Activated CD4-positive, alpha-beta T cell treated with anti-CD3 and anti-CD28 coated beads, Interleukin-2, amount 50 U/mL, for 48 hours (primary cell): ENCODE measurements at places on chromosomes 4 and X.

DNA sequence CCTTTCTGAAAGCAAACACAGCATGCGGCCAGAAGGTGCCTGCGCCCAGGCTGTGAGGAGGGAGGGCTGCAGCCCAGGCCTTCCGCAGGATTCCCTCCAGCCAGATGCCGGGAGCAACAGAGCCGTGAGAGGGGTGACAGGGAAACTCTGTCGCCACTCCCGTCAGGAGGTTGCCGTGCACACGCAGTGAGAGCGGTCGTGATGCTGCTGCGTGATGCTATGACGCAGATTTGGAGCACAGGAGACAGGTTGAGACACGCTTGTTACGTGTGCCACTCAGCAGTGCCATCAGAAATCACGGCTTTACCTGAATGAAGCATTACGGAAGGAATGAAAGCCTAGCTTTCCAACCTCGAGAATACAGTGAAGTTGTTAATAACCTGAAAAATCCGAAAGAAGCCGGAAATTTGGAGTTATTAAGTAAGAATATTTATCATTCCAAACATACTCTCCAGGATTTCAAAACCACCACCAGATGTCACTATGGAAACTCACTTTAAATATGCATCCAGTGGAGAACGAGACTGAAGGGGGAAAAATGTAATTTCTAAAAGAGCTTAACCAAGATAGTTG, 54.4 kb downstream of the FAT1 start:
- DNase-seq = no peak

DNA sequence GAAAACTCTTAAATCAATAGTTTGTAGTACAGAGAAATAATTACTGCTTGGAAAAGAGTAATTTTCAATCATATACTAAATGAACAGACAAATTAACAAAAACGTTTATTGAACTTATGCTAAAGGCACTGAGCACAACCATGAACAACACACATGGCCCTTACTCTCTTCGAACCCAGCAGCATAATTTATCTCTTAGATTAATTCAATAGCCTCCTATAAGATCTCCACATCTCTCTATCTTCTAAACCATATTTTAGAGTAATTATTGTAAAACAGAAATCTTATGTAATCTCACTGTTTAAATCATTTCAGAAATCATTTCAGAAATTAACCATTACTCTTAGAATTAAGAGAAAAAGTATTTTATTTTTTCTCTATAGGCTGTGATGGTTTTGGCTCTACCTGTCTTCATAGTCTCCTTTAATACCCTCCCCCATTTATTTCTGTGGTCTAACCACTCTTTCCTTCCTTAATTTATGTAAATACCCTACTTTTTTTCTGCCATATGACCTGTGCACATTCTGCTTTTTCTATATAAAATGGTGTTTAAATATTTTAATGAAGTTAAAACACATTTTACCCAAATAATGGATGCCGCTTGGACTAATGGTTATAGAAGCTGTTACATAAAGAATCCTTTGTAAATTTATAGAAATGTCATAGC, 218.5 kb downstream of the CCSER1 start:
- DNase-seq = no peak

GRCh38 chr4:114780205-114780604, 181.6 kb downstream of the UGT8 start:
- no peak for DNase-seq

GRCh38 chrX:13694983-13695382, 6.1 kb downstream of the RAB9A start:
- DNase-seq = no peak

GRCh38 chr4:142883040-142883832, 37.1 kb upstream of the INPP4B start:
- DNase-seq = no peak

GRCh38 chrX:132375941-132376340, 112.9 kb downstream of the MBNL3 start:
- DNase-seq = no peak

- no peak for DNase-seq
Observed at GRCh38 chr4:2958446-2958845, 4.8 kb downstream of the NOP14 start.

DNA sequence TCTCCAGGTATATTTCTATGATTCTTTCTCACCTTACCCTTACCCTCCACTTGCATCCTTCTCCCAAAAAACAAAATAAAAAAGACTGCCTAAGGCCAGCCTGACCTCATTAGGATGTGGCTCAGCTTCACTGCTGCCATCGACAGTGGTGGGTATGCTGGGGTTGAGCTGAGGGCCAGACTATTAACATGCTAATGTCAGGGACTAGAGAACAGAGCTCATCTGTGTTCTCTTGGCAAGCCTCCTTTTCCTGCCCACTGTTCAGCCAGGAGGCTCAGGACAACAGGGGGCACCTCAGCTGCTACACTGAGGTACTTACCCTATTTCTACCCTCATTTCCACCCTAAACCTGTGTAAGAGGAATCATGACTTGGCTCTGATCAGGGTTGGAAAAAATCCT, 59.3 kb downstream of the MSN start:
- DNase-seq = no peak
